ENCODE measurements at places on chromosomes 1 and 21. TPM values are rescaled to one million over a fixed set of nuclear protein-coding genes. Genes with fewer than 3 reads are reported as not detected.

- DNase-seq: peak; percentile 68
Measured at GRCh38 chr1:53326598-53327181, 1.2 kb downstream of the LRP8 start.

GRCh38 chr21:35096959-35097358 is 47.9 kb upstream of the RUNX1 start:
- DNase-seq: no peak

The CLCA4 gene
- not detected for total RNA-seq

The HSPA13 gene
- 12.7 TPM for total RNA-seq
